ENCODE measurements at places on chromosomes 5 and 9.

GRCh38 chr5:57042524-57042931 lies 90.6 kb upstream of the MIER3 start:
- no peak for DNase-seq

DNA sequence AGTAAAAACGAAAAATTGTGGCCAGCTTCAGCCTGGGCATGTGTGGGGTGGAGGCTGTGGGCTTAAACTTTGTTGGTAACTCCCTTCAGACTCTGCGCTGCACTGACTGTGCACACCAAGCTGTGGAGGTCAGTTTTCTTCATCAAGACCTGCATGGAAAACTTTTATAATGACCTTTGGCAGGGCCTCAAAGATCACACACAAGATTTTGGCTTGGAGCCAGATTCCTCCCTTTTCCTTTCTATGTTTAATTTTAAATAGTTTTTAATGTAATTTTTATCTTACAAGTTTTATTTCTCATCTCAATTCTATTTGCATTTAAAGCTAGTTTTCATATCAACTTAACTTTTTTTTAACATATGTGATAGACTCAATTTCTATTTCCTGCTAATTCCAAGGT lies 1211.1 kb upstream of the CDH18 start:
- DNase-seq = no peak

DNA sequence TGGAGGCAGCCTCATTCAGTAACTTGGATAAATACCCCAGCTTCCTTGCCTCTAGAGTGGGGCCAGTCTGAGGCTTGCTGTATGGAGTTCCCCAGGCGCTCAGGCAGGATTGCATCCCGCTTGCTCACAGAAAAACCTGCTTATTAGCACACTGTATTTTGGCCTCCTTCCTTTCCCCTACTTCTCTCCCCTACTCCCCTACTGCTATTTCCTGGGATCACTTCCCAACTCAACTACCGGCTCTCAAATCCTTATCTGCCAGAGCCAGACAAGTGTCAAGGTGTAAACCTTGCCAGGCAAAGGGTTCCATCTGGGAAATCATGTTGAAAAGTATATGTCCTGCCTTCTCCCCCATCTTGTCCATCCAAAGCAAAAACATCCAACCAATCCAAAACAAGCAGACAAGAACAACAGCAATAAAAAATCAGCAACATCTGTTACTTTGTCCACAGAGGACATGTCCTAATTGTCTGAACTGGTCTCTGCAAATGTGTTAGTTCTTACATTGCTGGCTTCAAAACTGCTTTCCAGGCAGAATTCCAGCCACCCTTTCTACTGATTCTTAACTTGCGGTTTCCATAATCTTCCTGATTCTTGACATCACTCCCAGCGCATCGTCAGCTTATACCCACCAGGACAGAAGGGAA lies 164.1 kb upstream of the SEMA6A start:
- DNase-seq = no peak

DNA sequence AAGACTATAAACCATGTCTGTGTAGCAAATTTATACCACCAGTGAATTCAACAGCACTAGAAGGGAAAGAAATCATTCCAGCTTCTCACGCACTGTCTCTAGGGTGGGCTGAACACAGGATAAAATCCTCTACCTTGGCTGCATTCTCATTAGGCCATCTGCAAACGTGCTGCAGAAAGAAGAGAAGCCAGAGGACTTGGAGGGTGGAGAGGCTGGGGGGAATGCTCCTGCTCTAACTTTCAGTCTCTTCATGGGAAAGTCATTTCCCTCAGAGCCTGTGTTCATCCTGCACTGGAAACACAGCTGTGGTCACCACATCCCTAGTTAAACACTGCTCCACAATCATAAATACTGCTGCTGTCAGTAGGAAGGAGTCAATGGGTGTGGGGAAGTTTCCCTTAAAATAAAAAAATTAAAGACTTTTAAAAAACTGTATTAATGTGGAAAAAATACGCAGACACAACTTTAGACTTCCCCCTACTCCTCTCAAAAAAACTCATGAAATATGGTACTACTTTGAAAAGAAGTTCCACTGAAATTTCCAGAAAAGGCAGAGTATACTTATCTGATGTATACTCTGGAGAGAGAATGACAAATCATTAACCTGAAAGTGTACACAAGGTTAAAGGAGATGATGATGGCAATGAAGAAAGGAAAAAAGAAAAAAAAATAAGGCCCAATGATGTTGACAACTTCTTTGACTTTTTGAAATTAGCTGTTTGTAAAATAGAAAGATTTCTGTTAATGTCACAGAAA lies 46.8 kb downstream of the LHFPL2 start:
- DNase-seq = no peak

GRCh38 chr5:115859378-115859777 lies 17.6 kb downstream of the AP3S1 start:
- no peak for DNase-seq

GRCh38 chr9:86705490-86705889 lies 241.8 kb downstream of the GAS1 start:
- DNase-seq = no peak

- no peak for DNase-seq
Observed at GRCh38 chr9:123309611-123310010, 41.2 kb upstream of the STRBP start.

DNA sequence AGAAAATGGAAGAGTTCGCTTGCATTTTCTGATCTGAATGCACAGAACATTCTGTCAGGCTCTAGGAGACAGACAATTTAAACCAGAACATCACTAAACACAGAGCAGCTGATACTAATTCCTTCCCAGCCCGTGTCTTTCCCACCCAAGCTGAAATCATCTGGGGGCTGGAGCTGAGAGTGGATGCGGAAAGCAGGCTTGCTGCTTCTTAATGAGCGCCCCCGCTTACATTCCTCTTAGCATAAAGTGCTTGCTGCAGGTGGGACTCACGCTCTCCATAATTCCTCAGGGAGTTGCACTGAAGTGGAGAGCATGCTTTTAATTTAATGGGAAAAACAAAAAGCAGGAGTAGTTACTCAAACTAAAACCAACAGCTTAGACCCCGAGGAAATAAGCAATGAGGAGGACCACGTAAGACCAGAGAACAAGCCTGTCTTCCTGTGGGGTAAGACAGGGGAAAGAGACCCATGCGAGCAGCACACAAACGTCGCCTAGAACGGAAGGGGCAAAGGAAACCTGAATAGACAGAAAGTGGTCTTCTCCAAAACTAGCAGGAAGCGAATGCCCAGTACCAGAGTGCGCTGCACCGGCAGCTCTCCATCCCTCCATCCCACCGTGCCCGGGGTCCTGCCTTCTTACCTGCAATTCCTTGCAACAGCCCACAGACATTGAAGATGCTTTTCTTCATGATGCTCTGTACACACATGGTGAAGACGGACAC lies 139.3 kb downstream of the LHFPL2 start:
- DNase-seq = peak; percentile 41

DNA sequence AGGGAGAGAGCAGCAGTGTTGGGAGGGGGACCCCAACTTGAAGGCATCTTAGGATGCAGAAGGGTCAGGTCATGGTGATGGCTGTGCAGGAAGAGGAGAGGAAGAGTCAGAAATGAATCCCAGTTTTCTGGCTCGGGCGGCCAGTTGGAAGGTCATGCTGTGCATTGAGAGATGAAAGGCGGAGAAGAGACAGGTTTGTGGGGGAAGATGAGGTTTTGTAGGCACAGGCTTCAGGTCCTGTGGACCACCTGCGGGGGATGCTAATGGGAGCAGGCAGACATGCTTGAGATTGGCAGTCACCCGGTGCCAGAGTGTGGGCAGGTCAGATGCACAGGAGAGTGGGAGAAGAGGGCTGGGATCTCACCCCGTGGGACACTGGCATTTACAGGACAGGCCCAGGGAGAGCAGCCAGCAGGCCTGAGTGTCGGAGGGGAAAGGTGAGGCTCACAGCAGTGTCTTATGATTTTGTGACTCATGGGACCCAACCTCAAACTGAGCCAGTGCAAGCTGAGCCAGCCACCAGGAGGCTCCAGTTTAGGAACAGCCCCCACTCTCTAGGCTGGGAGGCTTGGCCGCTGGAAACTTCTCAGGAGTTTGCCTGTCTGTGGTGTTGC lies 17.5 kb downstream of the STXBP1 start:
- DNase-seq = peak; percentile 15

DNA sequence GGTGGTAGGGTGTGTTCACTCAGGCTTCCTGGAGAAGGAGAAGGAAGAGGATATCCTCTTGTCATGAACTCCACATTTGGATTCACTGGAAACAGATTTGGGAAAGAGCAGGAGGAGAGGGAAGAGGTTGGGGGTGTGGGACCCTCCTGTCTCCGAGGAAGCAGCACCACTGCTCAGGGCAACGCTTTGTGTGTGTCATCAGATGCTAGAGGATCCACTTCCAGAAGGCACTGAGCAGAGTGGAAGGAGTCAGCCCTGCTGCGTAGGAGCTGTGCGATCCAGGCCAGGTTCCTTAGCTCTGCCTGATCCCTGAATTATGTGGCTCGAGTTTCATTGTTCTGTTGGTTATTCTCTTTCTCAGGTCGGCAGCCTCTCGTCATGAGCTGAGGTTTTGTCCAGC lies 37.3 kb upstream of the TJP2 start:
- DNase-seq = no peak

DNA sequence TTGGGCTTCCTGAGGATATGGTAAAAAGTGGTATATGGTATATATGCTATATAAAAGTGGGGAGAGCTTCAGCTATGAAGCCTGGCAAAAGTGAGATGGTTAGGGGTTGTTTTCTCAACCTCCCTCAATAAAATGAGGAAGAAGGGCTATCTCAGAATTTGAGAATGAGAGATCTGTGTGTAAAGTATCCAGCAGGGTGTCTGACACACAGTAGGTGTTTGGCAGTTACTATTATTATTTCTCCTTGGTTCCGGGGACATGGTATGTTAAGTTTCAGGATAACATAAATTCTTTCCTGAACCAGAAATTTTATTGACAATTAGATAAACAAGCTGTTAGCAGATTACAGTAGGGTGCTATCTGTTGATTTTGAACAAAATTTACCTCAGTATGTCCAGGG lies 94.1 kb downstream of the DENND1A start:
- no peak for DNase-seq

- DNase-seq = no peak
Observed at GRCh38 chr9:101514071-101514470, 19.6 kb upstream of the RNF20 start.

DNA sequence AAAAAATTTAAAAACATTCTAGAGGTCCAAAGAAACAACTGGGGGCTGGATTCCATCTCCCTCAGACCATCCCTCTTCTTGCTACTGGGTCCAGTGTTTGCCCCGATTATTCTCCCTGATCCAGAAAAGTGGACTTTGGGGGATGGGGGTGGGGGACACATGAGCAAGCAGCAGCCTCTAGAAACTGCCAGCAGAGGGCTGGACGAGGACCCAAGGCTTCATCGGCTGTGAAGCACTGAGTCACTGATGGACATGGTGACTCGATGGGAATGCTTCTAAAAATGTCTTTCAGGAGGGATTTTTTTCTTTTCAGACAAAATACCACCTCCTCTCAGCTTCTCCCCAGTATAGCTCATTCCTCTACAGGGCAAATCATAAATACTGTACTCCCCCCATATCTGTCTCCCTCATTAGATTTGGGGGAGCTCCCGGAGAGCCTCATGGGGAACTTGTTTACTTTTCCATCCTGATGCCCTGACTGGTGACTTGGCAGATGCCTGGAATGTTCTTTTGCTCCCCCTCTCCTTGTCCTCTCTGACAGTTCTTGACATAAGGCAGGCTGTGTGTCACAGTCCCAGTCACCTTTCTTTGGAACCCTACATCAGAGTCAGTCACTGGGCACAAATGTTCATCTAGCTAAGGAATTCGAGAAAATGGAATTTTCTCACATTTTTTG lies 67.2 kb upstream of the STC2 start:
- no peak for DNase-seq

GRCh38 chr5:173327084-173327947 lies 898 bp downstream of the STC2 start:
- no peak for DNase-seq

- DNase-seq = no peak
Observed at GRCh38 chr5:134131165-134131564, 16.7 kb downstream of the TCF7 start.

- DNase-seq = no peak
Observed at GRCh38 chr9:21811914-21812313, 9.5 kb downstream of the MTAP start.

- DNase-seq = no peak
Observed at GRCh38 chr9:138112090-138112748, 234.6 kb downstream of the CACNA1B start.

DNA sequence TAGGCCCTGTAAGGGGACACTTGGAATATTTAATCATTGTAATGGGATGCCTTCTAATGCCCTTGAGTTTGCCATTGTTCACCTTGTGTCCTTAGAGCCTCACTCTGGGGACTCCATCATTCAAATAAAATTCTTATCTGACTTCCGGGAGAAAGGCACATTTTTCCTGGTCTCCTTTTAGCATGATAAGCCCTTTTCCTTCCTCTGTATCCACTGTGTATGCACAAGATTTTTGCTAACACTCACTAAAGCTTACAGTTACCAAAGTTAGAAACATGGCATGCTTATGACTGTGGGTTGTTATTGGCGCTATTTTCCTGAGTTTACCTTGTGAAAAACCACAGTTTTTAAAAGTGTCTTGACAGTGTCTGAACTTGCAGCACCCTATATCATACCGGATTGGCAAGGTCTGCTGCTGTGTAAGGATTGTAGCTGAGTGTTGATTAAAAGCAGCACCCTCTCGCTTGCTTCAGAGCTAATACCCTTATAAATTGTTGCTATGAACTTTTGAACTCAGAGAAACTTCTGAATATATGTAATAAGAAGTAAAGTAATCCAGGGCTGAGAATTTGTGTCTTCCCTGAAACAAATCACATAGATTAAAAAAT lies 46.4 kb downstream of the SNCAIP start:
- no peak for DNase-seq

GRCh38 chr9:34759432-34760134 lies 49.6 kb upstream of the CCL21 start:
- no peak for DNase-seq

GRCh38 chr5:143349177-143349576 lies 54.3 kb downstream of the NR3C1 start:
- DNase-seq = no peak

GRCh38 chr9:297104-297972 lies 82.7 kb downstream of the DOCK8 start:
- peak; percentile 94 for DNase-seq

DNA sequence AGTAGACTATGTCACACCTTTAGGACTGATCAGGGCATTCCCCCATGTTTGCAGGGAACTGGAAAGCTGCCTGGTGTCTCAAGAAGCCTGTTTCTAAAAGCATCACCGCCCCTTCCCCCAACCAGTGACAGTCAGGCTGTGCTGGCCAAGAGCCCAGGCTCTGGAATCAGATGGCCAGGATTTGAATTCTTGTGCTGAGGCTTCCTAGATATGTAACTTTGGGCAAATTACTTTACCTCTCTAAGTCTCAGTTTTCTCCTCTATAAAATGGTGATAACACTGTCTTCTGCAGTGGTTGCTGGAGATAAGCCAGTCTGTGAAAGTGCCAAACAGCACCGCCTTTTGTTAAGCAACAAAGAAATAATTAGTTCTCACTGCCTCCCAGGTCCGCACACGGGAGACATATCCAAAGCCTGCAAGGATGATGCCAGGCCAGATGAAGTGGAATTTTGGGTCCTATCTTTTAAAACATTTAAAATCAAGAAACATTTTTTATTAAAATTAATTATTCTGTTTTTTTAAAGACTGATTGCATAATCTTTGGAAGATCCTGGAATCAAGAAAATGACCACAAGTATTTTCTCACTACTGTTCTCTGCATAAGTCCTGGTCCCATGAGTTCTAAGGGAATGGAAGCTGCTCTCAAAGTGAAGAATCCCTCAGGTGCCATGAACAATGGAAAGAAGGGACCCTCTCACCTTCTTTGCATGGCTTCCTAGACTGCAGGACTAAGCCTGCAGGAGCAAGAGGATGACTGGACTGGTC lies 13.9 kb downstream of the SLC31A2 start:
- DNase-seq = no peak

All from suppressor macrophage treated with lipopolysaccharide for 1 hour (primary cell).